ENCODE measurements at places on chromosomes 7 and 10.

GRCh38 chr7:112350585-112350984 lies 99.7 kb upstream of the IFRD1 start:
- no peak for DNase-seq

GRCh38 chr7:36636126-36636525 lies 88.2 kb downstream of the AOAH start:
- DNase-seq = no peak

- no peak for DNase-seq
Measured at GRCh38 chr10:60135020-60135419, 228.7 kb upstream of the CCDC6 start.

GRCh38 chr7:100687261-100687660 lies 6.8 kb downstream of the GIGYF1 start:
- no peak for DNase-seq

DNA sequence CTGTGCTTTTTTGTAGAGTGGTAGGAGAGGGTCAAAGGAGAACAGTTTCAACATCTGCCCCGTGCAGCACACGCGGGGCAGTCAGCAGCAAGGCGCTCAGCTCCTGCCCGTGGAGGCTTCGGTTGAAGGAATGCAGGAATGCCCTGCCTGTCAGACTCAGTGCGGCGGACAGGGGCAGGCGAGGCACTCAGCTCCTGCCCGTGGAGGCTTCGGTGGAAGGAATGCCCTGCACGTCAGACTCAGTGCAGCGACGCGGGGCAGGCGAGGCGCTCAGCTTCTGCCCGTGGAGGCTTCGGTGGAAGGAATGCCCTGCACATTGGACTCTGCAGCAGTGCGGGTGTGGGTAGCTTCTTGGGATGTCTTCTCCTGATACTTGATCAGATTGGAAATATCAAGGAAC lies 37.0 kb downstream of the PPP2R2D start:
- no peak for DNase-seq

DNA sequence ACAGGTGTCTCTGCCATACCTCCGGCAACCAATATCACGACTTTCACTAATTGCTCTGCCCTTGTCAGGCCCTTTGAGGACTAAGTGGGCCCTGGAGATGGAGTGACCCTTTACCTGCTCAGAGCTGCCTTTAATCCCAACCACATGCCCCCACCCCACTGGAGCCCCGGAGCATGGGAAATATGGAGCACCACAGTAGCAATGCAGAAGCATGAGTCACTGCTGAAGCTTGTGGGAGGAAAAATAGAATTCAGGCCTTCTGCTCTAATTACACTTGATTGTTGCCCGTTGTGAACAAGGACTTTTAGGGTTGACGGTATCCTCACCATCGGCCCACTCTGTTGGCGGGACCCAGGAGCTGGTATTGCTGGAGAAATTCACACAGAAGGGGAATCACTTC lies 52.5 kb upstream of the FRMD4A start:
- DNase-seq = no peak

DNA sequence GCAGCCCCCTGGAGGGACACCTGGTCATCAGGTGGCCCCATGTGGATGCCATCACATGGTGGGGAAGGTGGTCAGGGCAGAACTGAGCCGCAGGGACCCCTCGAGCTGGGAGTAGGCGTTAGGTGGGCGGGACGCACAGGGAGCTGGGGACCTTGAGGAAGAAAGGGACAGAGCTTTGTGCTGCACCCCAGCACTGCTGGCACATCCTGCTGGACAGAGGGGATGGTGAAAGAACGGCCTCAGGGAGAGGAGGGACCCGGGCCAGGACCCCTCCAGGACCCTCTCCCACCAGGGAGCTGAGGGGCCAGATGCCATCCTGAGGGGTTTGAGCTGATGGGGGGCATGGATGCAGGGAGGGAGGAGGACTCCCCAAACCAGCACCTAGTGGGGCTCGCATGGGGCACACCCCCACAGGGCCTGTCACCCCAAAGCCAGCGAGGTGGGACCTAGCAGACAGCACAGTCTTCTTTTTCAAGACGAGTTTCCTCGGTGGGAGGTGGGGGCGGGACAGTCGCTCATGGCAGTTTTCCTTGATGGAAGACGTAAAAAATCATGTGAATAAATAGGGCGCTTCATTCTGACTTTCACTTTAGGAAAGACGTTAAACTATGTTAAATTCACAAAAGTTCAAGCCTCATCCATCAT lies 43.3 kb downstream of the STK32C start:
- DNase-seq = no peak

DNA sequence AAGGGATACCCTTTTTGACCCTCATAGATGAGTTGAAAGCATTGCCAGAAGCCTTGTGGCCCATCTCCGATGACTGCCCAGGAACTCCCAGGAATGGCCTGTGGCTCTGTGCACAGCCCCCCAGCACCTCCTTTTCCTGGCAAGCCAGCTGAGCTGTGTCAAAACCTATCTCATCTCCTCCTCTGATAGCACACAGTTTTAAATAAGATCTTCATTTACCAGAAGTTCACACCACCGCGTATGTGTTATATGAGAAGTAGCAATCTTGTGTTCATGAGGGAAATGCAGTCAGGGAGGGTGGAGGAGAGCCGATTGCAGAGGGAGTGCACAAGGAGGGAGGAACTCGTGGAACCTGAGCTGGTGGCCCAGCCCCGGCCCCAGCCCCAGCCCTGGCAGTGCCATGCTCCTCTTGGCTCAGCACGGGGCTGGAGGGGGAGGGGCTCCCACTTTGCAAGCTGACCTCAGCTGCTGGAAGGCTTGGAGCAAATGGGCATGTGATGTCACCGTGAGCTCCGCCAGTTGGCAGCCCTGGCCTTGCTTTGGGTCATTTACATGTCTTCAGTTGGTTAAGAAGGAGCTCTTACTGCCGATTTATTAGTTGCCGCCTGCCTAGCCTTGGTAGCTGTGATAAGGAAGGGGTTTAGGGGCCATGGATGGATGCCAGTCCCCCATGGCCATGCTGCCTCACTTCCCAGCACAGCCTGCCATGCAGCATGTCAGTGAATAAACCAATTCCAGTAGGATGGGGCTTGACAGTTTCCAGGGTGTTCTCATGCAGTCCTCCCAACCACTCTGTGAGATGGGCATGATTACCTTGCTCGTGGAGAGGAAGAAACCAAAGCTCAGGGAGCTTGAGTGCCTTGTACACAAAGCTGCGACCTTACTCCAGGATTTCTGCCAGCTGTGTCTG lies 20.0 kb downstream of the UNC5B start:
- peak; percentile 95 for DNase-seq

DNA sequence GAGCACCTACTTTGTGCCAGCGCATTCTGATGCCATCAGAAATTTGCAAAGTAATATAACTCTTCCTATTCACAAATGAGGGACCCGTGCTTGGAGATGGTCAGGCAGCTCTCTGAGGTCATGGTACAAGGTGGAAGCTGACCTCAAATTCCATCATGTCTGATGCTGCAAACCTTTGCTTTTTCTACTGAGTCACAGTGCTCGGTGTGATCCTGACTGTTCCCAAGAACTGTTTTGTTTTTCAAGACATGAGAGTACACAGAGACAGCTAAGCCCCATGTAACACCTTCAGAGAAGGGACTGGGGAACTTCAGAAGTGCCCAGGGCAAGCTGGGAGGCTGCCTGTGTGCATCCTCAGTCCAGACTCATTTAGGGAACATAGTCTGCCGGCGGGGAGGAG lies 111.3 kb downstream of the FRMD4A start:
- no peak for DNase-seq

DNA sequence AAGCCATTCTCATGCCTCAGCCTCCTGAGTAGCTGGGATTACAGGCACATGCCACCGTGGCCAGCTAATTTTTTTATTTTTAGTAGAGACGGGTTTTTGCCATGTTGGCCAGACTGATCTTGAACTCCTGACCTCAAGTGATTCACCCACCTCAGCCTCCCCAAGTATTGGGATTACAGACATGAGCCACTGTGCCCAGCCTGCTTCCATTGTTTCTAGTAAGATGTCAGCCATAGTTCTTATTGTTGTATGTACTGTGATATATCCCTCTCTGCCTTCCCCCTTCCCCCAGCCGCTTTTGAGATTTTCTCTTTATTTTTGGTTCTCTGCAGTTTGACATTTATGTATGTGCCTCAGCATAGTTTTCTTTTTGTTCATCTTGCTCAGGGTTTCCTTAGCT lies 87.9 kb upstream of the KLF14 start:
- DNase-seq = no peak
